ENCODE measurements at places on chromosomes 12 and 14.

- no peak for DNase-seq
Observed at GRCh38 chr12:124160097-124160756, 134.7 kb upstream of the RFLNA start.

- no peak for DNase-seq
Observed at GRCh38 chr12:28226705-28227104, 36.4 kb downstream of the CCDC91 start.

- no peak for DNase-seq
Observed at GRCh38 chr12:99157946-99158345, 489.6 kb upstream of the GARIN6 start.

DNA sequence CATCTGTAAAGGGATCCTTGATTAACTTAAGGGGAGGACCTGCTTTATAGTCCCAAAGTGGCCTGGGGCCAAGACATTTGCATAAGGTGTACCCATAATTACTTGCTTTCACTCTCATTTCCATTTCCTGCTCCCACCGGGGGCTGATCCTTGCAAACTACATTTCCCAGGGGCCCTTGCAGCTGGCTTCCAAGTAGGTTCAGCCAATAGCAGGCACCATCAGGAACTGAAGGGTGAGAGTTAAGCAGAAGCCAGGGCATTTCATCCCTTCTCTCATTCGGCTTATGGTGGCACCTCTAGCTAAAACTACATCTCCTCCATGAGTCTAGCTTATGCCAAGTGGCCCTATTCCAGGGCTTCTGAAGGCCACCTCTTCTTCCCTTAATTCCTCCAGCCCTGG lies 88.8 kb downstream of the CCDC60 start:
- no peak for DNase-seq

GRCh38 chr12:50925342-50925651 lies 27.0 kb upstream of the HIGD1C start:
- DNase-seq = no peak

DNA sequence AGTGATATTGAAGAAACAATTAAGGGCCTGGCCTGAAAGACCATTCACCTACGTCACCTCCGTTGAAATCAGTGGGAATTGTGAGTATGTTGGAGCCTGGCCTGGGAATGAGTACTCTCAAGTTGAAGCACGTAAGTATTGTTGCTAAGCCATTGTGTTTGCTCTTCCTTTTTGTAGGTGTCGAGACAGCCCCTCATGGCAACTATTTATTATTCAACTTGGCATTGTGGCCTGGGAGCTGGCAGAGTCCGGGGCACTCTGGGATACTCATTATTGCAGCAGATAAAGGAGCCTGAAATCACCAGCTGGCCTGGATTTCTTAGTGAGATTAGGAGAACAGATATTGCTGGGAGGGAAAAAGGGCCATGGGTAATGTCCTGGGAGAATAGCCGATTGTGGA lies 147.4 kb downstream of the C12orf75 start:
- no peak for DNase-seq

GRCh38 chr14:94016446-94016976 lies 9.6 kb upstream of the OTUB2 start:
- no peak for DNase-seq

DNA sequence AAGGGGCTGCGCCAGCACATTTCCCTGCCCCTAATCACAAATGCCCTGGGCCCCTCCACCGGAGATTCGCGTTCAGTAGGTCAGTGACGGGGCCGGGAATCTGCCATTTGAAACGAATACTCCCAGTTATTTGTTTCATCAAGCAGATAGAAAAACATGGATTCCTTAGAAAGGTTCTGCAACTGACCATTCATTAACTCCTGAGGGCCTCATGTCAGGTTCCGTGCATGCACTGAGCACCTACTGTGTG lies 25.6 kb upstream of the UBC start:
- DNase-seq = no peak

- DNase-seq = no peak
Observed at GRCh38 chr12:40226705-40227104, 1.9 kb downstream of the LRRK2 start.

GRCh38 chr14:33569821-33570687 lies 380.8 kb downstream of the EGLN3 start:
- DNase-seq = no peak

GRCh38 chr12:103369929-103370328 lies 125.8 kb downstream of the C12orf42 start:
- no peak for DNase-seq

DNA sequence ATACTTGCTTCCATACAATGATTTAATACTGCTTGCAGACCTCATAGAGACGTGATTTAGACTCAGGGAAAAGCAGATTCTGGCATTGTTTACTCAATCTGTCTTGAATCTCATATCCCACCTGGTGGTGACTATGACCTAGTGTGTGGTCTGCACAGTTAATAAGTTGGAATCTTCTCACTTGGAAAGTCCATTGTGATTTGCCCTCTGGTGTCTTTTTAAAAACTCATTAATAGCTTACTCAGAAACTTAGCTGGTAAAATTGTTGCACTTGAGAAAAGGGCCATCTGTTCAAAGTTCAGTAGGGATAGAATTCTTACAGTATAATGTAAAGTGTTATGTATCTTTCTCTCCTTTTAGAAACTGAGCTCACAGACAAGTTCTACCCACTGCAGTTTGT lies 106.0 kb downstream of the PELI2 start:
- no peak for DNase-seq

- DNase-seq = no peak
Observed at GRCh38 chr12:112738531-112738930, 53.0 kb upstream of the RPH3A start.

DNA sequence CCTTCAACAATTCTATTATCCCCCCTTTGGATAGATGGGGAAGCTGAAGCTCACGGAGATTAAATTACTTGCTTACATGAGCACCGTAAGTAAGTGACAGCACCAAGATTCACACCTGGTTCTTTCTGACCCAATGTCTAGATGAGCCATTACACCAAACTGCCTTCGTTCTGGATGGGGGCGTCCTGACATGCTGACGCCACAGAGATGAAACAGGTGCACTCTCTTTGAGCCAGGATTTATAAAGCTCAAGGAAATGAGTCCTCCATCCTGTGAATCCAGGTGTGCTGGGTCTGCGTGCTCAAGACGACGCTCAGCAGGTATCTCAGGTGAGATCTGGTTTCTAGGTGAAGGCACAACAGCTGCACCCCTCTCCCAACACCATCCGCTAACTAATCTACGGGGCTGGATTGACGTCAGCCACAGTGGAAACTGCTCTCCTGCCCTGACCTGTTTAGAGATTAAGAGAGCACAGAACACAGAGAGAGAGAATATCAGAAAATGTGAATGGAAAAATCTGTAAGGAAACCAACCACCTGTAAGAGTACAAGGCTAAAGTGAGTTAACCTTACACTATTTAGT lies 61.6 kb downstream of the KSR2 start:
- no peak for DNase-seq

GRCh38 chr14:73457041-73457923 lies 1.1 kb downstream of the NUMB start:
- no peak for DNase-seq

GRCh38 chr14:71141701-71142374 lies 234.6 kb downstream of the PCNX1 start:
- no peak for DNase-seq

- no peak for DNase-seq
Observed at GRCh38 chr14:49058511-49058910, 527.7 kb downstream of the RPS29 start.

DNA sequence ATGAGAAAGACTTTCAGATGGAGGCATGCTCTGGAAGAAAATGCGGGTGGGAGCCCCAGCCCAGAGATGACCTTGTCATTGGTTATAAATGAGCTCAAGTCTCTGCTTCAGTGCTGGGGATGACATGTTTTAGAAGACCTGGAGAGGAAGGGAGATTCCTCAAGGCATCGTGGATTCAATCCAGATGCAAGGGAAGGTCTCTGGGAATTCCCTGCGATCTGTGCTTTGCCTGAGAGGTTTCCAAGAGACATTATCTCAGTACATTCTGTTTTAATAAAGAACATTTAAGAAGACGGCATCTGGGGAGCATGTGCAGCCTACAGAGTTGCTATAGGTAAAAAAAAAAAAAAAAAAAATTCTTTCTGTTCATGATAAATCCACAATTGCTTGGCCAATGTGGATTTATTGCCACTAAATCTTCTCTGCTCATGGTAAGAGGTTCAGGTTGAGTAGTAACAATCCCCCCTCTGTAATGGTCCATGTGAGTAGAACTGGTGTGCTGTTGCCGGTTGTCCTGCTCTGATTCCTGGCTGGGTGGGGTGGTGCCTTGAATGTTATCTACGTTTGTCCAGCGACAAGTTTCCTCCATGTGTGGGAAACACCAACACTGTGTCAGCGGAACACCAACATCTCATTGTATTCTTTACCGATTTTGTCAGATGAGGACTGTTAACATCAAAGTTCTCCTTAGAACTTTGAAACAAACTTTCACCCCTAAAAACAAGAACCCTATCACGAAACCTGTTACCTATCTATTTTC lies 230.0 kb downstream of the MSRB3 start:
- no peak for DNase-seq

DNA sequence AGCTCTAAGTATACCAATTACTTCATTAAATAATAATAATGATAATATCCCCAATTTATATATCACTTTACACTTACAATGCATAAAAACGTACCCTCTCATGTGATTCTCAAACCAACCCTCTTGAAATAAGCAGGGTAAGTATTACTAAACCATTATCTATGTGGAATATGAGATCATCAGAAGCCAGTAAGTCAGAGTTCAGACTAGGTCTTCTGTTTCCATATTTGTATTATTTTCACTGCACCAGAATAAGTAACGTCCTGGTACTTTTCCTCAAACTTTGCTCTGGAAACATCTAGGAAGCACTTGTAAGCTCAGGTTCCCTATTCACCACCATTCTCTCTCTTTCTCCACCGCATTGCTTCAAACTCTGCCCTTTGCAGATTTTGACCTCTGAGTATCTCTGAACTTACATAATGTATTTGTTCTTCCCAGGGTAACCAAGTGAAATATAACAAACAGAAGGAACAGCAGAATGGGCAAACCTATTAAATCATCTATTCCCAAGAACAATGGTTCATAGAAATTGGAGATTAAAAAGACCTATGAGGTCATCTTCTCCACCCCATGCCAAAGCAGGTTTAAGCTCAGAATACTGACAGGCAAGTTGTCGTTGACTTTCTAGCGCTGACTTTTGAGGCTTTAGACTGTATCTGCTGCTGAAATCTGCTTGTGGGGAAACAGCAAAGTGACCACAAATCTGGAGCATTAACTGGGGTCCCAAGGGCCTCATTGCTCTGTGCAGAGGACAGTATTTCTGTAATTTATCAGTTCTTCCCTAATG lies 161.3 kb upstream of the FAR2 start:
- no peak for DNase-seq

GRCh38 chr14:81415781-81416180 lies 15.7 kb upstream of the STON2 start:
- DNase-seq = no peak

DNA sequence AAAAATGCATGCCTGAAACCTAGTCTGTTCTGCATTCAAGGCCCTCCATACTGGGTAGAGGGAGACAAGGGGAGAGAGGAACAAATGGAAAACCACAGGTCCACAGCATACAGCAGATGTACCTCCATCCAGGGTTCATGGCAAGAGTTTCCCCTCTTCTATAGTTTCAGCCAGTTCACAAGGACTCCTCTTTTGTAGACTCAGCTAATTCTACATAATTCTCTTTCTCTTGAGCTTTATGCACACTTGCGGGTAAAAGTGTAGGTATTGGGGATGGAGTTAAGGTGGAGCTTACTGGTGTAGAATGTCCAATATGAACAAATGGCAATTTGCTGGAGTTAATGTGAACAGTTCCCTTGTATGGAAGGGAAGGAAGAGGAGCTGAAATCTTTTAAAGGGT lies 23.4 kb downstream of the G2E3 start:
- no peak for DNase-seq

DNA sequence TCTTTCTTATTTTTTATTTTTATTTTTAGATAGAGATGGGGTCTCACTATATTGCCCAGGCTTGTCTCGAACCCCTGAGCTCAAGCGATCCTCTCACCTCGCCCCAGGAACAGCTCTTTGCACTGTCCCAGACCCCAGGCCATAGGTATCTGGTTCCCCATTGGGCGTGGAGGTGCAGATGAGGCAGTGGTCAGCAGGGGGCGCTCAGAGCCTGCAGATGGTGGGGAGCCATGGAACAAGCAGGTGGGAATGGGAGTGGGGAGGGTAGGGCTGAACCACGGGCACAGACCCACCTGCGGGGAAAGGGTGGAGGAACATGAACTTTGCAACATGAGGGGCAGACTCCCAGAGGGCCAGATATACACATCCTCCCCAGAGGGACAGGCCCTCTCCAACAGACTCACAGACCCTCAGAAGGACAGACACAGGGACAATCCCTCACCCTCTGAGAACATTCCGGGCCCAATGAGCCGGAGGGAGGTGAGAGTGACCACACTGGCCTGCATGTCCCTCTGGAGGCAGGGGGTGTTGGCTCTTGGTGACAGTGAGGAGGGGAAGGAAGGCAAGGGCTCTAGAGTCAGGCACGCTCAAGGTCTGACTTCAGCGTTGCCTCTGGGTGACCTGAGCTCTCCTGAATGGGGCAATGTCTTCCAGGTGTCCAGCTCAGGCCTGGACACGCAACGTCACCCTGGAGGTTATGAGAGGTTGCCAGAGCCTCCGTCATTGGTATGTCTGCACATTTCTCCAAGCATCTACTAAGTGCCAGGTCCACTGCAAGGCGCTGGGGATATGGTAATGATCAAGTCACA lies 34.9 kb downstream of the KRT80 start:
- DNase-seq = peak; percentile 78

- peak; percentile 33 for DNase-seq
Observed at GRCh38 chr14:68268197-68268596, 448.6 kb downstream of the RAD51B start.

DNA sequence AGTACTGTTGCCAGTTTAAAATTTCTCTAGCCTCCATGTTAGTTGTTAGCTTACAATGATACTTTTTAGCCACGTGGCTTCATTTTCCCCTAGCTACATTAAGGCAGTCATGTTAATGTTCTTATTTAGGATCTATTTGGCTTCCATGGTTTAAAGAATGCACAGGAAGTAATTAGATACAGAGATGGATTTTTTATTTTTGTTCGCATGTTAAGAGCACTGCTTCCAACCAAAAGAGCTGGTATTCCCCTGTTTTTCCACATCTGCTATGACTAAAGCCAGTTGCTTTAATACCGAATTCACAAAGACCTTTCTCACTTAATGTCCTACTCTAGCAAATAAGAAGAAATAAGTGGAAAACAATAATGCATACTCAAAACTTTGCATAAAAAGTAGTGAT lies 45.1 kb downstream of the PRORP start:
- DNase-seq = no peak

DNA sequence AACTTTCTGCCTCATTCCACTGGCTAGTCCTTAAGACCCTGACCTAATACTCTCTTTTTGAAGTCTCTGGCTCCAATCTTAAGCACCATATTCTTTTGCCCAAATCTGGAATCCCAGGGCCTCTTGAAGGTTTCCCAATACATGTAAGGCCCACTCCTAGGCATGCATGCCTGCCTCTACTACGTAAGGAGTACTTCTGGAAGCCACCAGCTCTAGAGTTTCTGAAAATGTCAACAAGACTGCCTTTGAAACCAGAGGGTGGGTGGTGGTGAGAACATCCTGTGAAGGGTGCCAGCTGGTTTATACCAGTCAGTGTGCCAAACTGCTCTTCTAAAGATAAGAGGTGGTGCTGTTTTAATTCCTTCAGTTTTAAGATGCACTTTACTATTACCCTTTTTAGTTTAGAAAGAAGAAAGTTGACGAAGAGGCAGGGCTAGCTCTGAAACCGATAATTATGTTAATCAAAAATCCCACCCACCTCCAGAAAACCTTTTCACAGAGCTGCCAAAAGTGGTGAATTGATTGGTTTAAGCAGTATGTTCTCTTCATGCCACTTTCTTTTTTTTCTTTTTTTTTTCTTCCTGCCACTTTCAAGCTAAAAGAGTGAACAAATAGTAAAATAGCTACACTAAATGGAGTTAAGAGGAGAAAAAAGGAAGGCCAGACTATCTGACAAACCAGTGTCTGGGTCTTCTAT lies 8.7 kb upstream of the WDR89 start:
- peak; percentile 71 for DNase-seq
